ENCODE measurements at places on chromosomes 11 and 22.

- DNase-seq = no peak
Observed at GRCh38 chr11:34866375-34866774, 49.8 kb downstream of the APIP start.

DNA sequence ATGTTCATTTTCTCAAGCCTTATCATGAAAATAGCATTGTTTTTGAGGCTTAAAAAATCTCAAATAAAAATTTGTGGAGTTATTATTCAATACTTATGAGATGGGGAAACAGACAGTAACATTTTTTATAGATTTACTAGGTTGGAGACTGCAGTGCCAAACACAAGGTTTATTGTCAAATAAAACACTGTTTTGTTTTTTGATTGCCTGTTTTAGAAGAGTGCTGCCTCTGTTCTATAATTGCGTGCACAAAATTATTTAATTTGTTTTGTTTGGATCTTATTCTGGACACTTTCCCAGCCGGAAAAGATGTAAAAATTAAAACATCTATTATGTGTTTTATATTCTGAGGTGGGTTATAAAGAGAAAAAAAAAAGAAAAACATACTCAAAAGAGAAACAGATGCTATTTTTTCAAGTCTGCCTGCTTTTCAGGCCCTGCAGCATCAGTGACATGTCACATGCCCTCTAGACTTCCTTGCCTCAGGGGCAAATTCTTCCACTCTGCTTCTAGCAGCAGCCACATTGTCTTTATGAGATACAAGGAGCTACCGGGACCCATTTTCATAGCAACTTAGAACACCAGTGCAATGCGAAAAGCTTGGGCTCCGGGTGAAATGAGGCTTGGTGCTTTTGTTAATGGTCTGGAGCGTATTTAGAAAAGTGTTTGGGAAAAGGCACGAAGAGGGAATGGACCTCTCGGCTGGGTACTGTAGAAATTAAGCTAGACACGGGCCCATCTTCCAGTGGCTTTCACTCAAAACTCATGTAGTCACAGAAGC lies 77.5 kb downstream of the EFCAB6 start:
- no peak for DNase-seq

GRCh38 chr11:93652161-93652597 lies 9.3 kb upstream of the CEP295 start:
- DNase-seq = no peak

GRCh38 chr11:76243193-76243956 lies 37.1 kb upstream of the WNT11 start:
- DNase-seq = no peak

- no peak for DNase-seq
Observed at GRCh38 chr11:18046116-18046777, at the start of gene TPH1. TSS of gene TPH1 (minus strand) at chr11:18046269. CDS start at chr11:18040762, 5,507 bp downstream.

DNA sequence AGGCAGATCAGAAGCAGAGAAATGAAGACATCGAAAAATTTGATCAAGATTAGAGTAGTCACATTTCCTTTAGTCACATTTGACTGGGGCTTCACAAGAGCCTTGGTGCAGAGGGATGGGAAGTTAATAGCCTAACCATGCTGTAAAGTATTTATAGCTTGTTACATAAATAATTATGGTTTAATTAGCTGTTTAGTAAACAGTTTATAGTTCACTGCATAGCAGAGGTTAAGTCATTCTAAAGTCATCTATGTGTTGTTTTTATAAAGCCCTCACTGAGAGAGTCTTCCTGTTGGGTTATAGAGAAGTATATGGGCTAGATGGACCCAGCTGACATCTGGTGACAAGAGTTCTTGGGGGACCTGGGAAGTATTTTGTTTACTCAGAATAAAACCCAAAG lies 47.1 kb downstream of the INSC start:
- no peak for DNase-seq

DNA sequence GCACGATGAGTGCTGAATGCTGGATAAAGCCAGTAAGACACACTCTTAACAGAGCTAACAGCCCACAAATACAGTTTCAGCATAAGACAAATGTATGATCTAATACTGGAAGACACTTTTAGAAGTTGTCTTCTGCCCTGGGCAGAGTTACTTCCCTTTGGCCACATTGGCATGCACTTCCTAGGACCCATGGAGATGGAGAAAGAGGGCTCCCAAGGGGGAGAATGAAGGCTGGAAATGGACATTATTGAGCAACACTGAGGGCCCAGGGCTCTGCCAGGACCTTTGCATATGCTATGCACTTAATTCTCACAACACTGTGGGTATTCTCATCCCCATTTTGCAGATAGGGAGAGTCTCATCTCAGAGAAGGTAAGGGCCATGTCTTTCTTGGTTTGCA lies 123.1 kb downstream of the ADAMTS15 start:
- DNase-seq = no peak

DNA sequence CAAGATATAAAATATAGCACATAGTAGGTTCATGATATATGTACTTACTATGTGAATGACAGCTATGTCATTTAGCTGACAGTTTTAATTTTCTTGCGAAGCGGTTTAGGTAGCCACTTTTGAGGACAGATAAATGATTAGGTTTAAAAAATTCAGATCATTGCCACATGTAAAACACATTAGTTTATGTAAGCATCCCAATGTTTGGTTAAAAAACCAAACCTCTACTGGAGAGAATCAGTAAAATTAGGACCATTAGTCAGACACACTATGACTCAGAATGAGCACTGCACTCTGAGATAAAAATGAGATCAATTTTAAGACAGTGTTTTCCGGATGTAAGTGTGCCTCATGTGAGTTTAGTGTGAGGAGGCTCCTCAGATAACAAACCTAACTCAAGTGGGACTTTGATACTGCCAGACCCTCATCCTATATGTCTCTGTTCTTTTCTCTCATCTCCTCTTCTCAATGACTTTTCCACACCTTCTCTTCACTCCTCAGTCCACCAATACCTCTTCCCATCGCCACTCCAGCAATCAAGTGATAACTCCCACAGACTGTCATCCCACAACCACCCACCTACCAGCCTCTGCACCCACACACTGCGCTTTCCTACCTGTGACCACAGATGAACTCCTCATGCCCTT lies 6.8 kb upstream of the OR2AT4 start:
- no peak for DNase-seq

DNA sequence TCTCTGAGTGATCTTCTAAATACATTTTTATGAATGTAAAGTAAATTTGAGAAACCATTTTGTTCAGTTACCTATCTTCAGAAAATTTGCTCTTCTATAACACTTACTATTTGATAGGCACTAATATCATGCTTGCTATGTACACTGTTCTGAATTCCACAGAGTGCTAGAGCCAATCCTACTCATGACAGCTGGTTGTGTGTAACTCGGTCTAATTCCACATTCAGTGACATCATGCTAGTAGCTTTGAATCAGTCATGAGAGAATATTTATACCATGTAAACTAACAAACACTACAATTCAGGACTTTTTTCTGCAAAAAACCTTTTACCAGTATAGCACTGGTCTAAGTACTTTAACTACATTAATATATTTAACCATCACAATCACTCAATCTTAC lies 902.9 kb downstream of the DLG2 start:
- DNase-seq = no peak

DNA sequence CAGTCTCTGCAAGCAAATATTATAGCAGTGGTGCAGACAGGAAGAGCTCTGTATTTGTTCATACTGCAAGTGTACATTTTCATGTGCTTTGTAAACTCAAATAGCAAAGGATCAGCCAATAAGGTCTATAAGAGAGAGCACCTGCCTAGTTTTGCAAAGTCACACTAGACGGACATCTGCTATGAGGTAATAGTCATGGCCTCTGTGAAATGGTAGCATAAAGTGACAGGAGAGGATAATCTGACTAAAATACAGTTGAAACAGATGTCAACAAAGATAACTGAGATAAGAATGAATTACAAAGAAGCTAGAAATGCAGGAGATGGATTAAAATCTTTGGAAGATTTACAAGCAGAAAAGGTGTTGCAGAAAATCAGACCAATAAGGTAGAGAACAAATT lies 70.6 kb upstream of the SPON1 start:
- DNase-seq = no peak

DNA sequence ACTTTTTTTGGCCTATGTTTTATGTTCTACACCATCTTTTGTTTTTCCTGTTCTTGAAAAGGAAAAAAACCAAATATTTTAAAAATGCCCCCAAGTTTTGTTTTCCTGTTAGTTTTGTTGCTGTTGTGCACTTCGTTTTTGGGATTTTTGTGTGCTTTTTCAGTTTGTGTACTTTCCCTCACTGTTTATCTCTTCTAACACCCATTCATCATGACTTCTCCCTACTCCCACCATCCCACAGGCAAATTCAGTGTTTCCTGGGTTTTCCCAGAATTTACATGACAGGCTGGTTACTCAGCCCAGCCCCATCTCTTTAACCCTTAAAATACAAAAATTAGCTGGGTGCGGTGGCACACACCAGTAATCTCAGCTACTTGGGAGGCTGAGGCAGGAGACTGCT lies 15.6 kb downstream of the TMEM123 start:
- no peak for DNase-seq

DNA sequence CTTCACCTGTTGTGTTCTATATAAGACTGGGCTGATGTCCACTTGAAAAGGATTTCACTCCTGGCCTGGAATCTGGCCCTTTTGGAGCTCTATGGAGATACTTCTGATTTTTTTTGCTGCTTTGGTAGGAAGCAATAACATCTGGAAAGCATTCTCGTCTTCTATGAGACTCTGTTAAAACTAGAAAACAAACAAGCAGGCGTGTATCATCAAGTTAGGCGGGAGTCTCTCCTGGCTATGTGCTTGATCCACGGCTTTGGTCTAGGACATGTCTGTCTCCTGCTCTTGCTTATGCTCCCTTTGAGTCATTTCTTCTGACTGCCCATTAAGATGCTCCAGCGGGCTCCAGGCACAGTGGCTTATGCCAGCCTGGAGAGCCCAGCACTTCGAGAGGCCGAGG lies 121.4 kb upstream of the TTC12 start:
- DNase-seq = no peak

Data from occipital lobe (tissue), 3 donors.